ENCODE measurements at places on chromosomes 12 and 14. TPM values are rescaled to one million over a fixed set of nuclear protein-coding genes. Genes with fewer than 3 reads are reported as not detected.
A peak's percentile ranks its signal among the peaks of the same experiment; 100 is the strongest.

DNA sequence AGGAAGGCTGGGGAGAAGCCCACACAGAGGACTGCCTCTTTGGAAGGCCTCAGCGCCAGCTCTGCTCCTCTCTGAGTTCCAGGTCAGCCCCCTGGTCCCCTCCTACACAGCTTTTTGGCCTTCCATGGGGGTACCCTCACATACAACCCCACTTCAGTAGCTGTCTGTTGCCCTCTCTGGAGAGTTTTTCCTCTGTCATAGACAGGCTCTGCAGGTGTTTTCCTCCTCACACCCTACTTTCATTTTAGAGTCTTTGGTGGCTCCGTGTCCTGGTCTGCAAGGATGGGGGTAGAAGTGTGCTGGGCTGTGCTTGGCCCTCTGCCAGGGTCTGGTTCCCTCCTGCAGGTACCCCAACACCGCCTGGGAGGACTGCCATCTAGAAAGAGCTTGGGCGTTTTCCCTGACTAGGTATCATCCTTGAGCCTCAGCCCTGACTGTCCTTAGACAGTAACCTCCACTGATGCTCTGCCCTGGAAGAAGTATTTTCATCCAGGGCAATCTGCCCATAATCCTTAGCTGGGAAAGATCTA, 15.1 kb downstream of the ZDHHC22 start:
- DNase-seq = no peak

DNA sequence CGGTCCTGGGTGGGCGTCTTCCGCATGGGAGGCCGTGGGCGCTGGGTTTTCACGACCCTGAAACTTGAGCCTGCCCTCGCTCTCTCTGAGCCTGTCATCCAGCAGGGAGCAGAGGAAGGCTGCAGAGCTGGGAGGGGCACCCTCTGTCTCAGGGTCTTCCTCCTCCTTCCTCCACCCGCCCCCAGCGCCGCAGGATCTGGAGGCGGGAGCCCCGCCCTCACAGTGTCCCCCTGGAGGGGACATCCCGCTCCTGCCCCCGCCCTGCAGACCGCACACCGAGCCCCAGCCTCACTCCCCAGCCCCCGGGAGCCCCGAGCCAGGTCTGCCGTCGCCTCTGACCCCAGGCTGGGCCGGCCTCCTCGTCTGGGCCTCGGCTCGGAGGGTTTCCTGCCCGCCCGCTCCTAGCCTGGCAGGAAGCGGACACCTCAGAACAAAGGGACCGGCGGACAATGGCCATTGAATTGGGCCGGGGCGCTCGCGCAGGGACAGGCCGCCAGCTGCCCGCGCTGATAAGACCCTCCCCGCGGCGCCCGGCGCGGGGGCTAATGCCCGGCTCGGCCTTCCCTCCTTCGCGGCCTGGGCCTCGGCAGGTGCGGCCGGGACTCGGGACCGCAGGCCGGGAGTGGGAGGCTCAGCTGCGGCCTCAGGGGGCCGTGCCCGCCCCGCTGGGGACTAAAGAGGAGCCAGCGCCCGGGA, 15.3 kb upstream of the NUDT14 start:
- DNase-seq = peak; percentile 38

- no peak for DNase-seq
These were observed 43.2 kb downstream of the CALM1 start for GRCh38 chr14:90440021-90440451.

DNA sequence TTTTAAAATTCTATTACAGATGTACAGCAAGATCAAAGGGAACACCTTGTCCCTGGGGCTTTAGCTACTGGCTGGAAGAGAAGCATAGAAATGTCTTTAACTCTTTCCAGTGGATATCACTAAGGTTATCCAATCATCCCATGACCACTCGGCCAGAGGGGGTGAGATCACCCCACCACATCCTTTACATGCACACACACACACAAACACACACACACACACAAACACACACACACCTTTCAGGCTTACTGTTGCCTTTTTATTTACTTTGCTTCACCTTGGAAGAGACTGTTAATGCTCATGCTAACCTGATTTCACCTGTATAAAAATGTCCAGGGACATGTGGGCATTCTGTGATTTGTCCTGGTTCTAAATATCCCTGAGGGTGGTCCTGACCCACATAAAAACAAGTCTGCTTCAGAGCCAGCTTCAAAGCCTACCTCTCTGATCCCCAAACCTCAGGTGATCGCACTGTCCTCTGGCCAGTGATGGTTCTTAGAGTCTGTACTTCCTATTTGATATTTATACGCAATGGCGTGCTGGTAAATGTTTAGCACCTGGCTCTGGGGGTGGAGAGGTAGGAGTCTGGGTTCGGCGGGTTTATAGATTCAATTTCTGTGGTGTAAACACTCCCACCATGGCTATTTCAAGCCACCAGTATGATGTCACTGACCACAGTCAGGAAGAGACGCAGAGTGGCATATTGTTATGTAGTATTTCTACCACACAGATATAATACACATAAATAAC, 166.1 kb upstream of the EEA1 start:
- DNase-seq = no peak

DNA sequence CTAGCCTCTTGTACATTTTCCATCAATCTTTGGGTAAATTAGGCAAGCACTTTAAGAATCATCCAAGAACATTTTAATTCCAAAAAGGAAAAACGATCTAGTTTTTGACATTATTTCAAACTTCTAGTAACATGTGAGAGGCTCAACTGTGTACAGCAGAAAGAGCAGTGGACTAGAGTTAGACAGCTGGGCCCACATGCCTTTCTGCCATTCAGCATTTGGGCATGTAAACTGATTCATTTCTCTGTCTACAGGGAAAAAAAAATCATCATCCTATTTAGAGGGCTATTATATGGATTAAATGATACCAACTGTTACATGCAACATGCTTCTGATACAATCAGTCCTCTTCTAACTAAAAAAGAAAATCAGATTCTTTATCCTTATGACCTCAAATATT, 17.7 kb downstream of the ATP2B1 start:
- DNase-seq = no peak

DNA sequence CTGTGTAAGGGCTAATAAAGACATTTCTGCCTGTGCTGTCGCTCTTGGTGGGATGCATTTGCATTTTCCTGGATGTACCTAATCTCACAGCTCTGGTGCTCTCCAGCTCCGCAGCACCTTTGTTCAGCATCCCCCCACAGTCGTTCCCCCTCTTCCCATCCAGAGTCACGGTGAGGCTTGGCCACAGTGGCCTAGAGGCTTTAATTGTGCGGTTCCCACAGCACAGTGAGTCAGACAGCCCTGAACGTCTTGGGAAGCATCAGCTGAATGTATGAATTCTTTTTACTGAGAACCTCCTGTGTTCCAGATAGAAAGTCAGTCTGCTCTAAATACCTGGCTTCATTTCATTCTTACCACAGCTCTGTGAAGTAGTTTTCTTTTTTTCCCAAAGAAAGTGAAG, 28.7 kb downstream of the MLXIP start:
- DNase-seq = no peak

DNA sequence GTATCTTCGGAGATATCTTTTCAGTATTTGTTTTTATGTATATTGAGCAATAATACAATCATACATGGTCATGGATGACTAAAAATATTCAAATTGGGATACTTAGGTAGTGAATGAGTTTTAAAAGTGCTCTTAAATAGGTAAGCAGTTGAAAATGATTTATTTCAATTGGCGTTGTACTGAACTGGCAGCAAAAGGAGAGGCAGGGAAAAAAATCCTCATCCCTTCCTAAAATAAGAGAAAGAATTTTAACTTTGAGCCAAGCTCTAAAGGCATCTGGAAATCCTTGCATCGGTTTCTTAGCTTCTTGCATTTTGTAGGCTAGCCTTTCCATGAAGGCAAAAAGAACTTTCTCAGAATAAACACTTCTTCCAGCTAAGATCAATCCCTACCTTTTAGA, 125.2 kb downstream of the MGST1 start:
- DNase-seq = no peak

DNA sequence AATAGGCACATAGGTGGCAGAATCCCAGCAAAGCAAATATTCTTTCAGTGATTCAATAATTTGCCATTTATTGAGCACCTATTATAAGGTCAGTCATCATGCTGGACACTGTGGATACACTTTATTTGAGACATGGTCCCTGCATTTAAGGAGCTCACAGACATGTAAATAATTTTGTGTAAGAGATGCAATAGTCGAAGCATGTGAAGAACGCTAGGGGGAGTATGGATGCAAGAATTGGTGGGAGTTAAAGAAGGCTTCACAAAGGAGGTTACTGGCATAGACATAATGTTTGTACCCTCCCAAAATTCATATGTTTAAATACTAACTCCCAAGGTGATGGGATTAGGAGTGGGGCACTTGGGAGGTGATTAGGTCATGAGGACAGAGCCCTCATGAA, 260.6 kb upstream of the GARIN6 start:
- DNase-seq = no peak

DNA sequence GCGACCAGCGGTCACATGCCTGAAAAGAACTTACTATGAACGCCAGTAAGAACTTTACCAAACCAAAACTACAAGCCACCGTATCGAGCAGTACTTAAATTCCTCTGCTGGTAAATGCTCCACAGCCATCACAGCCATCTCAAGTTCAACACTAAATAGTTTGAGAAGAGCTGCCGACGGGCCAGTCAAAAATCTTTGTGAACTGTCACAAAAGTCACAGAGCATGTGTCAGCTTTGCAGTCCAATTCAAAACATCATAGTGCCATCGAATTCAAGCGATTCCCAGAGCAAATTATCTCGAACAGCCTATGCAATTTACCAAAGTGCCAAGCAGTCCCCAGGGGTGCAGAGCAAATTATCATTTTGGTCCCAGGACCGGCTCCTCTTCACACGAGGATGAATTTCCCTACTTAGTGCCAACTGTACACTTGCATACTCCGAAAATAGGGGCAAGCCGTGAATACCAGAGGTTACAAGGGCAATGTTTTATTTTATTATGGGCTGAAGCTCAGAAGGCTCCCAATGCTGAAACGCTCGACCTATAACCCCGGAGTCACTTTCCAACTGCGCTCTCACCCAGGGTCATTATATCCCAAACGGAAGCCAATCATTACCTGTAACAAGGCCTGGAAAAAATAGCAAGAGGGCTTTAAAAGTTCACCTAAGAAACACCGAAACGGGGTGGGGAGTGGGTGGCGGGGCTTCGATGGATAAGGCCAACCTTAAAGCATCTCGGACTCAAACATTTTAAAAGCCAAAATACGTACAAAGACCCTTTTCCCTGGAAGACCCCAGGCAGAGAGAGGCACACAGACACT, 1.1 kb downstream of the LRP6 start:
- DNase-seq = peak; percentile 38

DNA sequence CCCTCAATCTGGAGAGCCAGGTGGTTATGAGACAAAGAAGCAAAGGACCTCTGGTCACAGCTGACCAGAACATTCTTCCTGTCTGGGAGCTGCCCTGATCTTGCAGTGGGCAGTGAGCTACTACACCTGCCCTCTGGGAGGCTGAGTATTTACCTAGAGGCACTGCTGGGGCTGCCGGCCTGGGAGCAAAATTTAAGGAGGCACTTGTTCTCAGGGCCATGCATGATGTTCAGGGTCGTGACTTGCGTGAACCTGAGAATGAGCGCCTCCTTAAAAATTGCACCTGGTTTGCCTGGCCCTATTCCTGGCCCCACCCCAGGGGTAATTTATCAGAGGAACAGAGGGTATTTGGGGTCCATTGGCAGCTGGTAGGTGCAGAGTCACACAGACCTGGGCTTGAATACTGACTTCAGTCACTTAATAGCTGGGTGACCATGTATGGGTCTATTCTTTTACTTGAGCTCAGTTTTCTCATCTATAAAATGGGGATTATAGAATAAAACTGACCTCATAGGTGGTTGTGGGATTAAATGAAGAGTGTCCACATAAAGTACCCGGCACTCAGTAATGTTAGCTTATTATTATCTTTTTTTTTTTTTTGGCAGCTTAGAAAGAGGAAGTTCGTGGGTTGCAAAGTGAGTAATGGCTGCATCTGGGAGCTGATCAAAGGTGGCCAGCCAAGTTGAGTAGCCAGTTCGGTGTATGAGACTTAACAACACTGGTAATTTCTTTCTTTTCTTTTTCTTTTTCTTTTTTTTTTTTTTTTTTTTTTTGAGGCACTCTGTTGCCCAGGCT, 107.4 kb upstream of the MED13L start:
- DNase-seq = peak; percentile 31

- no peak for DNase-seq
These were observed 334.4 kb upstream of the ATP2B1 start for GRCh38 chr12:90042920-90043641.

DNA sequence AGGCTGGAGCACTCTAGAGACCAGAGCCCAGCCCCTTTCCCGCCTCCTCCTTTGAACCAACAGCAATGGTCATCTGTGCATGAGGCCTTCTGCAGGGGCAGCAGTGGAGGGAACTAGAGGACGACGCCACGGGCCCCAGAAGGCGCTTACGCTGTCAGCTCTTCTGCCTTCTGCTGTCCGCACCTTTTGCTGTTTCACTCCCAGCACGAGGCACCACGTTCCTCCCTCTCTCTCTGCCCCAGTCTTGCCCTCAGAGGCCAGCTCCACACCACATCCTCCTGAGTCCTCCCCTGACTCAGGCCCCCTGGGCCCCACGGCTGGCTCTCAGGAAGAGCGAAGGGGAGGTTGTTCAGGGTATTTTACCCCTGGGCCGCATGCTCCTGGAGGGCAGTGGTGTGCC, 15.5 kb downstream of the MMAB start:
- peak; percentile 52 for DNase-seq

DNA sequence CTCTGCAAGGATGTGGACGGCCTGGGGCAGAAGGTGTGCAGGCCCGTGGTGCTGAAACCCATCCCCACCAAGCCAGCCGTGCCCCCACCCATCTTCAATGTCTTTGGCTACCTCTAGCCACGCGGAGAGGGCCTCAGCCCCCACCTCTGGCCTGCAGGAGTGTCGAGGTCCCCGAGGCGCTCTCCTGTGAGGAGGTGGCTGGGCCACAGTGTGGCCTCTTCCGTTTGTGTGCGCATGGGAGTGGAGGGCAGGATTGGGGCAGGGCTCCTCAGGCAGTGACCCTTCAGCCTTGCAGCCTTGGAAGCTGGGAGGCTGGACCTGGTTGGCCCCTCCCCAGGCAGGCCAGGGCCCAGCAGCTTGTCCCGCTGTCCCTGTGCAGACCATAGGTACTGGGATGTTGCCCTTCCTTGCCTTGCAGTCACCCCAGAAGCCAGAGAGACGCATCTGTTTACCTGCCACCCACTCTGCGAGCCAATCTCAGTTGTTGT, 1.9 kb downstream of the FAM181A start:
- DNase-seq = no peak

GRCh38 chr12:29991924-29992323, 208.2 kb upstream of the TMTC1 start:
- DNase-seq = no peak

The EFS gene
- 10.2 TPM for total RNA-seq

The RASSF8 gene
- total RNA-seq = 51.0 TPM

The GOLGA3 gene
- total RNA-seq = 76.7 TPM

The GUCY2C gene
- not detected for total RNA-seq

The PZP gene
- 2.6 TPM for total RNA-seq

The TEX22 gene
- total RNA-seq = 2.1 TPM

The SNAPC1 gene
- 4.2 TPM for total RNA-seq

The TAOK3 gene
- 49.7 TPM for total RNA-seq

The KITLG gene
- total RNA-seq = 72.7 TPM

The DBX2 gene
- not detected for total RNA-seq

The HOXC12 gene
- total RNA-seq = not detected
